ENCODE measurements at places on chromosomes 1 and 21.

- no peak for DNase-seq
Measured at GRCh38 chr1:65955503-65955902, 162.8 kb downstream of the PDE4B start.

DNA sequence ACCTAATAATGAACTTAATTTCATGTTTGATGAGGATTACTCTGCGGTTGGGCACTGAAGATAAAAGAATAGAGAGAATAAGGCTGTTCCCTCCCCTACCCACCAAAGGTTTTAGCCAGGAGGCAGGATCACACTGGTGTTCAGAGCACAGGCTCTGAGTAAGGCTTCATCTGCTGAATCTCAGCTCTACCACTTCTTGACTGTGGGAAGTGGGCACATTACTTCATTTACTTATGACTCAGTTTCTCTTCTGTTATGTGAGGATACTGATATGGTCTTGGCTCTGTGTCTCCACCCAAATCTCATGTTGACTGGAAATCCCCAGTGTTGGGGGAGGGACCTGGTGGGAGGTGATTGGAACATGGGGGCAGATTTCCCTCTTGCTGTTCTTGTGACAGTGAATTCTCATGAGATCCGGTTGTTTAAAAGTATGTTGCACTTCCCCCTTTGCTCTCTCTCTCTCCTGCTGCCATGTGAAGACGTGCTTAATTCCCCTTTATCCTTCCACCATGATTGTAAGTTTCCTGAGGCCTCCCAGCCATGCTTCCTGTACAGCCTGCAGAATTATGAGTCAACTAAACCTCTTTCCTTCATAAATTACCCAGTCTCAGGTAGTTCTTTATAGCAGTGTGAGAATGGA is 79.7 kb downstream of the SMYD2 start:
- no peak for DNase-seq

DNA sequence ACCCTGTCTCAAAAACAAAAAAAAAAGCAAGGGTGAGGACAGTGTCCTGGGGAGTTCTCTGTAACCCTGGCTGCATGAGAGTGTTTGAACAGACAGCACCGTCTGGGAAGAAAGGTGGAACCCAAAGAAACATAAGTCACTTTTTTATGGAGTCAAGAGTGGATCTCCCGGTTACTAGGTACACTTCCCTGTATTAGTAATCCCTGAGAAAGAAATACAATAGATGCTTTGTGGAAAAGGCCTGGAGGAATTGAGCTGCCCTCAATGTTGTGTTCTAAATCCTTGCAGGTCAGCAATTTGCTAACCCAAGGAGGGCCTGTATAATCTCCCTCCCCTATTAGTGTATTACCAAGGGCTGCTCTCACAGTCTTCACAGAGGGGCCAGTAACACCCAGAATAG is 16.6 kb downstream of the DEGS1 start:
- DNase-seq: no peak

DNA sequence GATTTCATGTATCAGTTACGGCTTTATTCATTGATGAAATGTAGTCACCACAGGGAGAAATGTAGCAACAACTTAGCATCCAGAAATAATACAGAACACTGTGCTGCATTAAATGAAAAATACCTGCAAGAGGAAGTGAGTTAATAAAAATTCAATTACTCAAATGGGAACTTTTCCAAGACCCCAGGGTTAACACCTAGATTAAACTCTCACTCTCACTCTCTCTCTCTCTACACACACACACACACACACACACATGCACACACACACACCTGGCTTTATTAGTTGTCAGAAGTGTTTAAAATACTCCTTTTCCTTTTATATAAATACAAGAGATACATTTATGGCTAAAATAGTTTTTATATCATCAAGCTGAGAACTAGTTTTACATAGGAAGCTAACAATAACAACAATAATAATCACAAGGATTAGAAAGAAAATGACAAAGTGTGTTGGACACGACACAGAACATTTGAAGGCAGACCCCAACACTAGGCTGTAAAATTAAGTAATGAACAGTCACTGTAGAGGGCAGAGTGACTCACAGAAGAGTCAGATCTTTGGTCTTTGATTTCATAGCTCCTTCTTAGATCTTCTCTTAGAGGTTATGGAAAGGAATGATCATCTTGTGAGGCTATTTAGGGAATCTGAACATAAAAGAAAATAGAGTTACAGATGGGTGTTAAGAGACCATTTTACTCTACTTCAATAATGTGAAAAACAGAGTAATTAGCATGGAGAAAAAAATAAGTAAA is 1266.0 kb upstream of the ADGRL2 start:
- DNase-seq: no peak

DNA sequence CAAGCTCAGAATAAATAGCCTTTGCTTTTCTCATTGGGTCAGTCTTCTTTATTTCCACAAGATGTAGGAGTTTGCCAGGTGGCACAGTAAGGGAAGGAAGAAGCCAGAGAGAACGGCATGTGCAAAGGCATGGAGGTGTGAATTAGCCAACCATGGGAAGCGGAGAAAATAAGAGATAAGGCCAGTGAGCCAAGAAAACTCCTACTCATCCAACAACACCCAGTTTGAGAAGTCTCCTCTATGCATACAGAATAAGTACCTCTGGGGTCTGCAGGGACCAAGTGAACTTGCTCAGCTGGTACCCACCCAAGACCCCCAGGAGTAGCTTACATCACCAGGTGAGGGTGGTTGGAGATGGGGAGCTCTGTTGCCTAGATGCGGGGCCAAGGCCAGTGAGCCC is 66.7 kb downstream of the TAS1R2 start:
- DNase-seq: no peak

GRCh38 chr1:223531742-223532341 is 133.7 kb downstream of the CAPN8 start:
- peak; percentile 8 for DNase-seq

DNA sequence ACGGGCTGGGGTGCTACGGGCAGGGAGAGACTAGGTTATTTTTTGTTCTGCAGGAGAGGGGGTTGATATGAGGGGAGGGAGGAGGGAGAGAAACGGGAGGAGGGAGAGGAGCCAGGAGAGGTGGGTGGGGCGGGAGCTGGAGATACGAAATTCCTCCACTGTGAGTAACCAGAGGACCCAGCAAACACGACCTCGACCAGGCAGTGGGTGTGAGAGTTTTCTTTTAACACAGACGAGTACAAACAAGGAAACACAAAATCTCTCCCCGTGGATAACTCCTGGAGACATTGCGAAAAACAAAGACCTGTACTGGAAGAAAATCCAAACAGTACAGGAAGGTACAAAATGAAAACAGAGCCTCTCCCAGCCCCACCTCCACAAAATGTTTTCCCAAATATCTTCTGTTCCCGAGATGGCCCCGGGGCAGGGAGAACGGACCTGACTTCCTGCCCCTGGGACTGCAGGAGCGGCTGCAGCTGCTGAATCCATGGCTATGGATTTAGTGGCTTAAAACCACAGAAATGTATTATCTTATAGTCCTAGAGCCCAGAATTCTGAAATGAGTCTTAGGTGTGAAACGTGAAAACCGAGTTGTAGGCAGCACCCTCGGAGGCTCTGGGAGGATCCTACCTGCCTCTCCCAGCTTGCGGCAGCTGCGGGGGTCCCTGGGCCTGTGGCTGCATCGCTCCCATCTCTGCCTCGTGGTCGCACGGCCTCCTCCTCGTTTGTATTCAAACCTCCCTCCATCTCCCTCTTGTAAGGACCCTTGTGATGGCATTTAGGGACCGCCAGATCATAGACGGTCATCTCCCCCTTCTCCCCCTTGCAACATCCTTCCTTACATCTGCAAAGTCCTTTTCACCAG is 82.2 kb downstream of the RIPK4 start:
- no peak for DNase-seq

GRCh38 chr1:38239258-38239835 is 192.8 kb upstream of the POU3F1 start:
- DNase-seq: no peak

- DNase-seq: no peak
Measured at GRCh38 chr1:8822373-8823294, 5.2 kb upstream of the RERE start.

GRCh38 chr1:240394353-240394752 is 217.6 kb downstream of the GREM2 start:
- no peak for DNase-seq

- no peak for DNase-seq
Measured at GRCh38 chr1:150566589-150567340, 12.6 kb downstream of the MCL1 start.

DNA sequence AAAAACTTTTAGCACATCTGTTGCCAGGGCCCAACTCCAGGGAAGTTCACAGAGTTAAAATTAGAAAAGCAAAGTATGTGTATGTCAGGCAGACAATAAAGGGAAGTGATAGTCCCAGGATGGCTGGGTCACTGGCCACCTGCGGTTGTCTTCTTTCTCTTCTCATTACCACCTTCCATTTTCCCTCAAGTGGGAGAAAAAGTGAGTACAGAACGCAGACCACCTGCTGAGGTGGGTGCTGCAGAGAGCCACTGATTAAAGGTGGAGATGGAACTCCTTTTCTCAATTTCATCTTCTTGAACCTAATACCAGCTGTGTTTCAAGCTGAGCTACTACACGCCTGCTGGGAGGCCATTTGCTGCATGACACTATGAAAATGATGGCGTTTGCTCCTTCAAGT is 88.8 kb upstream of the PDE4B start:
- DNase-seq: no peak

- no peak for DNase-seq
Measured at GRCh38 chr1:168949672-168950071, 156.8 kb upstream of the ATP1B1 start.

DNA sequence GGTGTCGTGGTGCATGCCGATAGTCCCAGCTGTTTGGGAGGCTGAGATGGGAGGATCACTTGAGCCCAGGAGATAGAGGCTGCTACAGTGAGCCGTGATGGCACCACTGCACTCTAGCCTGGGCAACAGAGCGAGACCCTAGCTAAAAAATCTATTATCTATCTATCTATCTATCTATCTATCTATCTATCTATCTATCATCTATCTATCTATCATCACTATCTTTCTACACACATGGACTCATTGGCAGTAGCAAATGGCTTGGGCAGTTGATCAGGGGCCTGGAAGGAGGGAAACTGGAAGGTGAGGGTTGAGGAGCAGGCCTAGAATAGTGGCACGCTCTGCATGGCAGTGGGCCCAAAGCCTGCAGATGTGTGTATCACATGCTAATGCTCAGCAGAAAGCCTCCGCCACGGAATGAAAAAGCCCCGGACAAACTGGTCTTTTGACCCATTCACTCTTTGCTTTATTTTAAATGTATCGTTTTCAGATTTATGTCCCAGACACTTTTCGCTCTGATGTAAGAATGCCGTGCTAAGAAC is 7.3 kb upstream of the HUNK start:
- no peak for DNase-seq

GRCh38 chr1:156559797-156560385 is 12.5 kb downstream of the IQGAP3 start:
- DNase-seq: no peak

DNA sequence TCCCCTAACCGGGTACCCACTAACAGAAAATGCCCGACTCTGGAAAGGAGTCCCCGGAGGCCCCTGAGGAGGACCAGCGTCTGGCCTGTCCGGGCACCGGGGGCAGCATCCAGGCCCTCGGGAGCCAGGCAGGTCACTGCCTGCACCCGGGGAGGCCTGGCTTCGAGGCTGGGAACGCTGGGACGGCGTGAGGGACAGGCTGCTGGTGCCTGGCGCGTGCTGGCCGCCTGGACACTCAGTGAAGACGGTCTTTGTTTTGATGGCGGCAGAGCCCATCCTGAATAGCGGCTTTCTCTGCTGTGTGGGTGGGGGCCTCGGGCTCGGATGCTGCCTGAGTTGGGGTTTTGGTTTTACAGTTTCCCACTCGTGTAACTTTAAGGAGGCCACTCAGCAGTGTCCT is 37.6 kb downstream of the PRKCZ start:
- DNase-seq: no peak

DNA sequence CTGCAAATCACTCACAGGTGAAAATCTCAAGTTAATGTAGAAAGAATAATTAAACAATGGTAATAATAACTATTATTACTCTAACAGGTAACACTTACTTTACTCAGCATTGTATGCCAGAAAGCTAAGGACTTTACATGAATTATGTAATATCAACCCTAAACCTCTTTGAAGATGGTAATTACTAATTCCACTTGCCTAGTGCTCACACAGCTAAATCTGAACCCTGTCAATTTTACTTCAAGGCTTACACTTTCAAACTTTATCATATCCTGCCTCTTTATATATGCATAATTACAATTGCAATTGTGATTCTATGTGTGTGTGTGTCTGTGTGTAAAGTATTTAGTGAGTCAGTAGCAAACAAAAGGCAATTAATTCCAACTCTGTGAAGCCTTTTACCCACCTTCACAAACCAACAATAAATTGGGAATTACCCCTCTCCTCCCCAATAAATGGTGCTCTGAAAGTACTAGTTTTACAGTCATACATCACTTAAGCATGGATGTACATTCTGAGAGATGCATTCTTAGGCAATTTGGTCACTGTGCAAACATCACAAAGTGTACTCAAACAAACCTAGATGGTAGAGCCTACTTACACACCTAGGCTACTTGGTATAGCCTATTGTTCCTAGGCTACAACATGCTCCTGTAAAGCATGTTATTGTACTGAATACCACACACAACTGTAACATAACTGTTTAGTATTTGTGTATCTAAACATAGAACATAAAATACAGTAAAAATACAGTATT is 5.9 kb downstream of the ZNF644 start:
- DNase-seq: no peak

- DNase-seq: no peak
Measured at GRCh38 chr1:86119214-86119764, 37.3 kb downstream of the COL24A1 start.

DNA sequence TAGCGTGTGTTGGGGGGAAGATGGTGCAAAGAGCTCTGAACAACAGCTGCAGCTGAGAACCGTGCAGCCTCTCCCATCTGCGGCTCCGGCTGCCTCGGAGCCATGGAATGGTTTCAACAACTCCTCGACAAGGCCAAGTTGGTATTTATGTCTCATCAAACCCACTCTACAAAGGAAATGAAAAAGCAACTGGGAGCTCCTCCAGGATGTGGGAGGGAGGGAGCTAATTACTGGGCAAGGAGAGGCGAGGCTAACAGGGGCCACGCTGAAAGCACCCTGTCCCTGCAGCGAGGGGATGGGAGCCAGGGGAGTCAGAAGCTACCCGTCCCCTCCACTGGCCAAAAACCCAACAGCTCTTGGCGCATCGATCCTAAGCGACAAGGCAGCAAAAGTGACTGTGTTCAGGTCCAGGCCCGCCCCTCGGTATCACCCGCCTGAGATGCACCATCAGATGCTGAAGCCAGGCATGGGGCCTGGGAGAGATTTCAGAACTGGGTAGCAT is 63.1 kb downstream of the ACOT7 start:
- DNase-seq: no peak

GRCh38 chr1:100565937-100566699 is 28.2 kb downstream of the GPR88 start:
- no peak for DNase-seq

GRCh38 chr1:21143138-21143537 is 33.6 kb downstream of the EIF4G3 start:
- no peak for DNase-seq

DNA sequence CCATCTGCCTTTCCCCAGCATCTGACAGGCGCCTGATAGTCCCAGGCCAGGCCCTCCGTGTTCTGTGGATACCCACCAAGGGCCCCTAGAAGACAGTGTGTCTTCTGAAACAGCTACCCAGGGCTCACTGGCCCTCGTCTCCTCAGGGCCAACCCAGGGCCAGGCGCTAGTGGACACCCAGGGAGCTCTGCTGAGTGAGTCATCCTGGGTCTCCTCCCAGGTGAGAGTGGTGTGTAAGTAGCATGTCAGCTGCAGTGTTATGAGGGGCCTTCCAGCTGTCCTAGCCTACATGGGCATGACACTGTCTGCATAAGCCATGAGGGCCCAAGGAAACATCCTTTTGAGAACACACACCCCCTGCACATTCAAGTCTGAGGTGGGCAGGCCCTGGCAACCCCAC is 36.7 kb downstream of the CHD5 start:
- no peak for DNase-seq
